GM12891 (cell line): ENCODE measurements at places on chromosomes 3 and 15.

DNA sequence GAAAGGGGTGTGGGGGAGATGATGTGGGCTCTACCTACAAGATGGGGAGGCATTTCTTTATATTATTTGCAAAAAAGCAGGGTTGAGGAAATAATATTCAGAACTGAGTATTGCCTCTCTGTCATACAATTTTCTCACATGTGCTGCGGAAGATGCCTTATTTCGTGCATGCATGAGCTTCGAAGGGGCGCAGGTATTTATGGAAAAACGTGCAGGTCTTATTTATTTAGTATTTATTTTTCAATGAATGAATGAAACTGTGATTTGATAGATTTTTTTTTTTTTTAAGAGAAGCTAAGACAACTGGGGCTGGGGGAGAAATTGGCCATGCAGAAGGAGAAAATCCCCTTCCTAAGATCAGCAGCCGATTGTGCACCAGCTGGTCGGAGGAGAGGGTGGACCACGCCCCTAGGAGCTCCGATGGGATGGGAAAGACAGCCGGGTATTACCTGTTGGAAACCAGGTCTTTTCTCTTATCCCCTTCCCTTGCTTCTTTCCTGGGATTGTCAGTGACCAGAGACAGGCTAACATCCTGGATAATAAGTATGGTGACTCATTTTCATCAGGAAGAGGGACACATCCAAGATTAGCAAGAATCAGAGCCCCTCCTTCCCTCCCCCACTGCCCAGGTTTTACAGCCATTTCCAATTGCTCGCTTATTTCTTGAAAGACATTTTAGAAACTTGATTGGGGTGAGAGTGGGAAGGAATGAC, 875 bp downstream of the GAP43 start:
- DNase-seq = no peak

GRCh38 chr3:146203776-146204175, 42.8 kb upstream of the PLOD2 start:
- no peak for DNase-seq

DNA sequence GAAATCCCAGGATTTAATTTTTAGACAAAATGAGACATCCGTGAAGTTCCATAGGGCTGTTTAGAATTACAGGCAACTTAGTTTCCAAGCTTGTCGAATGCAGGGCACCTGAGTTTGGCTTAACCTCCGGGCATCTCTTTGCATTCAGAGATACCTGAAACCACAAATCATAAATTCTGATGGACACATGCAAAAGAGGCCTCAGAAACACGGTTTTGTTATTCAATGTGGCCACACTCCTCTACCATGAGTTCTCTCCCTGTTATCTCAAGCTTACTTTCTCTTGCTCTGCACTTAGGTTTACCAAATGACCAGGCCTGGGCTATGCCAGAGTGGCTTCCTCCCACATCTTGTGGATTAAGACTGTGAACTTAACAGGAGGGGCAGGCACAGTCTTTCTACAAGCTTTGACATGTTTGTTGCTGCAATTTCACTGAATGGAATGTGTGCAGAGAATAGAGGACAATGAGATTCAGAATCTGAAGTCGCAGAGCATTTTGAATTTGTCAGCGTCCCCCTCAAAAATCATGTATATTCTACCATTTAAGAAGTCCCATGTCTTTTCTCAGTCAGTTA, 137.7 kb downstream of the TPRG1 start:
- no peak for DNase-seq

DNA sequence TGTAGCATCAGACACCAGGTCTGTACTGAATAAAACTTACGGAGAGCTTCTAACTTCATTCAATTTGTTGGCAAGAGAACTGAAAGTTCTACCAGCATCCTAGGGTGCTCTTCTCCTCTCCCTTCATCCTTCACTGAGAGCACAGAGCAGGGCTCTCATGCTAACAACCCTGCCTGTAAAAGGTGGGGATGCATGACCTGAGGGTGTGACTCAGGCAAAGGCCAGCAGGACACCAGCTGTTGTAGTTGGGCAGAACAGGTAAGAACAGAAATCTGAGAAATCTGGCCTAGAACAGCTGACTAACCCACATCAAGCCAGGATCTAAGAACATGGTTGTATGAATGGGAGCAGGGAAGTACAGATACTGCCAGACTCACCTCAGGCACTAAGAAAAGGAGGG, 64.2 kb downstream of the MYLK start:
- no peak for DNase-seq

DNA sequence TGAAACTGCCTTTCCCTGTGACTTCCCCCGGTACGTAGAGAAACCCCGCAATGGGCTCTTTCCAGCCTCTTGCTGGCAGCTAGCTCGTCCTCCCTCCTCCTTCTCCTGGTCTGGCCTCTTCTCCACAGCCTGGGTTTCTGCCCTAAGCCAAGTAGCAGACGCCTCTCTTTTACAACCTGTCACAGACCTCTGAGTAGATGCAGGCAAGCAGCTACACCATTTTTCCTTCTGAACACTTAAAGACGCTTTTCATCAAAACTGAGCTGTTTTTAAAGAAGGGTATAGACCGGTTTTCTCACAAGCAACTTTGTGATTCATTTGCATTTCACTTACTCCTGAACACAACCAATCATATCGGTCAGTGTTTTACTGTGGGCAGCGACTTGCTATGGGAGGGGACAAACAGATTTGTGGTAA, 32.0 kb downstream of the ADAMTSL3 start:
- DNase-seq = no peak

GRCh38 chr3:179045719-179046402, 25.7 kb downstream of the ZMAT3 start:
- no peak for DNase-seq

- no peak for DNase-seq
These were observed 10.2 kb downstream of the MITF start for GRCh38 chr3:69749461-69749860.

GRCh38 chr15:91566141-91566540, 287.4 kb upstream of the SLCO3A1 start:
- DNase-seq = no peak

- DNase-seq = no peak
These were observed 262.5 kb downstream of the SCAPER start for GRCh38 chr15:76642671-76643070.

DNA sequence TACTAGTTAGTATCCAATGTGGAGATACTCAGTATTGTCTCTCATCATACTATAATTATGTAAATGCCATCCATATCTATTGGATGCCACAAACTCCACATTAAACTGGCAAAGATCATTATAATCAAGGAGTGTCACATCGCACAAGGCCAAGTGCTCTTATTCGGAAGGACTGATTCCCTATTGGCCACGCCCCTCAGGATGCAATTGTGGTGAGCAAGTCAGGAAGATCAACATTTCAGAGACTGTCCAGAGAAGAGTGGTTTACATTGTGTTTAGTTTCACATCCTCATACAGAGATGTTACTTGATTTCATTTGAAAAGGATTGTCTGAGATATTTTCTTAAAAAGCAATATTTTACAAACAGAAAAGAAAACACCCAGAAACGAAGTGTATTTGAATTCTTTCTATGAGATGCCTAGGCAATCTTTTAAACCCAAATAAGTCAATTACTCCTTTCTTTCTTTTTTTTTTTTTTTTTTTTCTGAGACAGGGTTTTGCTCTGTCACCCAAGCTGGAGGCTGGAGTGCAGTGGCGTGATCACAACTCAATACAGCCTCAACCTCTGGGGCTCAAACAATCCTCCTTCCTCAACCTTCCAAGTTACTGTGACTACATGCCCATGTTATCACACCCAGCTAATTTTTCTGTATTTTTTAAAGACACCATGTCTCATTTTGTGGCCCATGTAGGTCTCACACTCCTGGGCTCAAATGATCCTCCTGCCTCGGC, 369.1 kb downstream of the RBMS3 start:
- DNase-seq = no peak

- no peak for DNase-seq
These were observed 91.1 kb downstream of the ASB7 start for GRCh38 chr15:100693451-100693850.

GRCh38 chr15:48394970-48395369, 63.7 kb downstream of the DUT start:
- DNase-seq = no peak

- DNase-seq = no peak
These were observed 47.2 kb upstream of the SMAD6 start for GRCh38 chr15:66654739-66655375.

DNA sequence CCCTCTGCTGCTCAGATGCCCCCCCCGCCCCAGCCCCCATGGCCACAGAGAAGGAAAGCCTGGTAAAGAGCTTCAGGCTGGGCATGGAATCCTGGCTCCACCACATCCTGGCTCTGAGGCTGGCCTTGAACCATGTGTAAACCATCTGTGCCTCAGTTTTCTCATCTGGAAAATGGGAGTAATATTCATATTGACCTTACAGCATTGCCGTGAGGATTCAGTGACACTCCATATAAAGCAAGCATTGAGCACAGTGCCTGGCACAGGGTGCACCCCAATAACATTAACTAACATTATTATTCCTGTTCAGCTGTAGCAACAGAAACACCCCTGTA, 150.7 kb downstream of the XXYLT1 start:
- no peak for DNase-seq

GRCh38 chr3:119276680-119277079, 17.5 kb upstream of the ARHGAP31 start:
- no peak for DNase-seq

DNA sequence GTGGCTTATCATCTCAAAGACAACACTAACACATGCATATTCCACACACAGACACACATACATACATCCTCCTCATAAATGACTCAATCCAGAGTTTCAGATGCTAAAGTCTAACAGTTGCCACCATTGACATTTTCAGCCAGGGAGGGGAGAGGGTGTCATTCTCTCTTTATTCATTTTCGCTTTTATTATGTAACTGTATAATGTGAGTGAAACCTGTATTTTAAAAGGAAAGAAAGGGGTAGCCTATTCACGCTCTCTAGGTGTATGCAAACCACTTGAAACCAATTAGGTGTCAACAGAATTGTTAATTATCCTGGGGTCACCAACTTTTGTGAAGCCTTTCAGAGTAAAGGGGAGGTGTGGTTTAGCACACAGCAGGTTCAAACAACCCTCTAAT, 1282.9 kb downstream of the ROBO2 start:
- DNase-seq = no peak

- DNase-seq = no peak
These were observed 489.1 kb downstream of the MAGI1 start for GRCh38 chr3:65549626-65549959.

DNA sequence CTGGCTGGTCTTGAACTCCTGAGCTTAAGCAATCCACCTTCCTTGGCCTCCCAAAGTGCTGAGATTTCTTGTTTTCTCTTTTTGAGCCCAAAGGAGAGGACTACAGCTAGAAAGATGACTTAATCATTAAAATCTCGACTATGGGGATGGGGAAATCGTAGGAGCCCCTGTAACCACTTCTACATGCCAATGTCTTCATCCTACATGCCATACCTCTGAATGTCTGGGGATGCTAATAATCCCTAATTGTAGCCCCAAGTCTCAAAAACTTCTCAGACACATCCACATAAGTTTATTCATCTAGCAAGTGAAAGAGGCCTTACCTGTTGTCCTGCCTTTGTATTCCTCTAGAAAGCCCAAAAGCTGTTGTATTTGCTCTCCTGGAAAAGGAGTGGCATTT, 3.7 kb upstream of the RHOV start:
- DNase-seq = no peak

GRCh38 chr3:175356899-175357324, 497.8 kb downstream of the NAALADL2 start:
- DNase-seq = no peak

DNA sequence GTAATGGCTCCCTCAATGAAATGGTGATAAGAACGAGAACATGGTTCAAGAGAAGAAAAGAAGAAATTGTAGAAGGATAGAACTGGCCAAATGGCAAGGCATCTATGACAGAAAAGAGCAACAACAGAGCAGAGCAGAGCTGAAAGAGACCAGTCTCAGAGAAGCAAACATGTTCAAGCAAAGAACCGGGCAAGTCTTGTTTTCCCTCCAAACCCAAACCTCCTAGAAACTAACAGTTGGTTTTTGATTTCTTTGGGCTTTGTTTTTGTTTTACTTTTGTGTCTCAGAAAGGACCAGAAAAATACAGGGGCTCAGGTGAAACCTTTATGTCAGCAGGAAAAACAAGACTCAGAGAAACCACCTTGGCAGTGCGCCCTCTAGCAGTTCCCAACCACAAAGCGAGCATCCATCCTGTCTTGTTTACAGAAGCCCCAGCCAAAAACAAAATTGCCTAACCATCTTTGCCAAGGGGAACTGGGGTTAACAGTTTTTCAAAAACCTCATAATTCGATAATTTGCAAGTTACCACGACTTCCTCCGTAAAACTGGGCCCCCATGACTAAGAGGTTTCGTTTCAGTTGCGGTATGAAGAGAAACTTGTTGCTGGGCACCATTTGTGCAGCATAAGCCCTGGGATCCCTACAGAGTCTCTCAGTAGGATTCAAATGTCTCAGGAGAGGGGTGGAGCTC, 159.2 kb upstream of the SLC24A5 start:
- DNase-seq = peak; percentile 29

DNA sequence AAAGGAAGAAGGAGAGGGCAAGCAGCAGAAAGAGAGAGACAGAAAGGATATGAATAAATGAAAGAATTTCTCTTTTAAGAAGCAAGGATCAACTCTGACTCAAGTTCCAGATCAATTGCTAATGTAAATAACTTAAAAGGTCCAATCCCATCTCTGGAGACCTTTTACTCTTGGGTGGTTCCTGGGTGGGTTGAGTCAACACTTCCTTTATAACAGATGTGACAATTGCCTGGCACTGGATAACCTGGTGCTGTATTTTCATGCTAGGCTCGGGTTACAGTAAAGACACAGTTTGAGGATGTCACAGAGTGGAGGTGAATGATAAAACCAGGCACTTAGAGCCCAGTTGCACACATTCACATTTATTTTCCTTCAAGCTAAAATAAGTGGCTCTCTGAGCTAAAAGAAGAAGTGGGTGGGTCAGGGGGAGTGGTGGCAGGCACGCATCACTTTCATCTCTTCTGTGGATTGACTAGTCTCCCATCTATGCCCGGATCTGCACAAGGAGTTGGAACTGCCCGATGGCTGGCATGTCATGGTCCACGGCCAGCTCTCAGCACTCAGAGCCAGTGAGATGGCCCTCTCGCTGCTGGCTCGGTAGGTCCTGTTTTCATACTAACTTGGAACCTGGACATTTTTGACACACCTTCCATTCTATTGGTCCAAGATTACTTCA, 465.8 kb downstream of the FOXP1 start:
- DNase-seq = no peak

DNA sequence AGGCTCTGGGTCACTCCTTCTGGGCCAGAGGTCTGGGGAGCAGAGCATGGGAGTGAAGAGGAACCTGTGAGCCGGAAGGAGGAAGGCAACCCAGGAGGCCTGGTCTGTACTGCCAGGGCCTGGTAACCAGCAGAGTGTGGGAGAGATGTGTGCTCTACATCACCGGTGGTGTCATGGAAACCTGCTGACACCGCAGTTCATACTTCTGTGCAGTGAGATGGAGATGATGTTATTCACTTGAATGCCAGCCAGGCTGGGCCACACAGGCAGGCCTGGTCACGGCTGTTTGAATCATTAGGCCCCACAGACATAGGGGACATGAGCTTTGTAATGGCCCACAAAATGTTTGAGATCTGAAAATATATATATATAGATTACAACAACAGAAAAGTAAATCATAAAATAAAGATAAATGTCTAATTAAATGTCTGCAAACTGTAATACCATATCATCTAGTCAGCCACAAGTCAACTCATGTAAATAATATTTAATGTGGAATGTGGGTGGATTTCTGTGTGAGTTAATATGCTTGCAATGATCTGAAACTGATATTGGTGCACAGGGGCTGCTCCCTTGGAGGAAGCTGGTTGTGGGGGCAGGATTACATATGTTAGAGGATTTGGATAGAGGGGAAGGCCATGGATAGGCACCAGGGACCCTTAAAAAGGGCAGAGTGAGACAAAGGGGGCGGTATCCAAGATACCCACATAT, 108.5 kb upstream of the PFN2 start:
- no peak for DNase-seq
